ENCODE measurements at places on chromosomes 5 and 9. TPM values are rescaled to one million over a fixed set of nuclear protein-coding genes. Genes with fewer than 3 reads are reported as not detected.
A peak's percentile ranks its signal among the peaks of the same experiment; 100 is the strongest.

The PTBP3 gene
- 58.9 TPM for total RNA-seq

- no peak for DNase-seq
Observed at GRCh38 chr5:129041196-129041881, 53.2 kb upstream of the ISOC1 start.

DNA sequence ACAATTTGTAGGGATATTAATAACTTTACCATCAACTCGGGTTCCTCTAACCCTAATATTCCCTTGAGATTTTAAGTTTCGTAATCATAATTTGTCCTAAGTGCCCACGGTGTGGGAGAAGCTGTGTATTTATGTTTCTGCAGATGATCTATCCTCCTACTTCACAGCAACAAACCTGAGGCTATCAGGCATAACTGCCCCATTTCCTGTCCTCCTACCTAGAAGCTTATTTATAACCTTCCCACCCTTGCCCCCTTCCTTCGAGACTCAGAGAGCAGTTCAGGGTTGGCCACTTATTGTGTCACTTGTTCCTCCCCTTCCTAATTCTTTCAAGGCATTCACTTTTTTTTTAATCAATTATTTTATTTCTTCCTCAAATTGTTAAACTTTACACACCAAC lies 29.6 kb upstream of the LCP2 start:
- DNase-seq: no peak

The FIBCD1 gene
- 17.5 TPM for total RNA-seq

DNA sequence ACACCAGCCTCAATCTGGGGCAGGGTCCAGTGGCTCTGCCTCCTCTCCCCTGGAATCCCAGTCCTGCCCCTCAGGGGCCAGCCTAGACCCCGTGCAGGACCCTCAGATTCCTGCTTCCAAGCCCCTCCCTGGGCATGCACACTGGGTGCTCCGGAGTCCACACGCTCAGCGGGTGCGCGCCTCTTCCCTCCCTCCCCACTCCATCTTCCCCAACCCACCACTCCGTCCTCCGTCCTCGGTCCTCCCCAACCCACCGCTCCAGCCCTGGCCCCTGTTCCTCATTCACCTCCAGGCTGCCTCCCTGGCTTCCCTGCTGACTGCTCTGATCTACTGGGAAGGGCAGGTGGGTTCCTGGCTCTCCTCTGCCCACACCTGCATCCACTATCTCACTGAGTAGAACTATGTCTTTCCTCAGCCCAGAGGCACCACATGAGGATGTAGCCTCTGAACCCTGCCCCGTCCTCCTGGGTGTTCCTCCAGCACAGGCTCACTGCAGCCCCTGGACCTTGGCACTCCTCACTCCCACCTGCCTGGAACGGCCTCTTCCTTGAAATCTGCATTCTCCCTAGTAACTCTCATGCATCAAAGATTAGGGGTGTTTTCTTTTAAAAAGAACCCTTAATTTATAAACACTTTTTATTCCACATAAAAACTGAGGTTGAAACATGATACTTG lies 92.8 kb downstream of the CAMSAP1 start:
- DNase-seq: no peak

- no peak for DNase-seq
Observed at GRCh38 chr9:105994970-105995369, 300.6 kb downstream of the TMEM38B start.

GRCh38 chr9:80467632-80468031 lies 895.9 kb downstream of the TLE4 start:
- DNase-seq: no peak

DNA sequence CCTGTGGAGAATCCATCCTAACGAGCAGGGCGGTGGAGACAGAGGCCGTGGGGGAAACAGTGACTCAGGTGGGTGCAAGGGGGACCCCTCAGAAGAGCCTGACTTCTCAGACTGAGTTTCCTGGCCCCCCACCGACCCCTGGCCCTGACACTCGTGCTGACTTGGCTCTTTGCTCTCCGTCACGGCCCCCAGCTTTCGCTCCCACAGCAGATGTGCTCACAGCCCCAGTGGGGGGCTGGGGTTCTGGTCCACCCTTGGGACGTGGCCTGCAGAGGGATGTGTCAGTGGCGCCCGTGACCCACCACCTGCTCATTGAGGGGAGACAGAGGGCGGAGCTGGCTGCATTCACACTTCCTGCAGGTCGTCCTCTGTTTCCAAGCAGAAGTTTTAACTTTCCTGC lies 62.9 kb upstream of the IRX4 start:
- DNase-seq: no peak

GRCh38 chr9:94054716-94055115 lies 29.5 kb upstream of the PTPDC1 start:
- no peak for DNase-seq

DNA sequence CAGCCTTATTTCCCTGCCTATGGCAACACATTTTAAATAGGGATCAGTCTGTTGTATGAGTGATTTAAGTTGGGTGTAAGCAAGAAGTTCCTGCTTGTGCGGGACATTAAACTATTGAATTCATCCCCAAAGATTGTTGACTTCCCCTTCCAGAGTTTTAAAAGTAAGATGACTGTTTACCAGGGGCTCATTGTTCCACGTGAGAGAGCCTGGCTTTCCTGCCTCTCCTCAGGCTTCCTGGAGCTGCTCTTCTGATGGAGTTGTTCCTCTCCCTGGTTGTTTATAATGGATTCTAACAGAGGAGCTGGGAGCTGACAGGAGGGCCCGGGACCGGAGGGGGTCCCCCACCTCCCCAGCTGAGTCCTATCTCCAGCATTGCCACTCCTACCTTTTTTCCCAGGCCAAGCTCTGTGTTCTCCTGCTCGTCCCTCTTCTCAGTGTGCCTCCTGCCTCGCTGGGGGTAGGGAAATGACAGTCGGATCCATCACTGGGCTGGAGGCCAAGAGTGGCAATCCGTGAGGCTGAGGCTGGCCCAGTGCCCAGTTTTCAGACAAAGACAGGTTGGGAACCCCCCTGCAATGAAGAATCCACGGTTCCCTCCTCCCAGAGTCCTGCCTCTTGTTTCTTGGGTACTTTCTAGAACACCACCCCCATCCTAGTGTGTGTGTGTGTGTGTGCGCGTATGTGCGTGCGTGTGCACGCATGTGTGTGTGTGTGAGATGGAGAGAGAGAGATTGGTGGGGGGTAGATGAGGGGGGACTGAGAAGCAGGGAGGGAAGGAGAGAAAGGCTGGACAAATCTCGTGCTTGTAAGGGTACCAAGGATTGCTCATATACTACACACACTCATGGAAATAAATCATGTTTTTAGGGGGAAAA lies 123.7 kb upstream of the NFIB start:
- DNase-seq: no peak

DNA sequence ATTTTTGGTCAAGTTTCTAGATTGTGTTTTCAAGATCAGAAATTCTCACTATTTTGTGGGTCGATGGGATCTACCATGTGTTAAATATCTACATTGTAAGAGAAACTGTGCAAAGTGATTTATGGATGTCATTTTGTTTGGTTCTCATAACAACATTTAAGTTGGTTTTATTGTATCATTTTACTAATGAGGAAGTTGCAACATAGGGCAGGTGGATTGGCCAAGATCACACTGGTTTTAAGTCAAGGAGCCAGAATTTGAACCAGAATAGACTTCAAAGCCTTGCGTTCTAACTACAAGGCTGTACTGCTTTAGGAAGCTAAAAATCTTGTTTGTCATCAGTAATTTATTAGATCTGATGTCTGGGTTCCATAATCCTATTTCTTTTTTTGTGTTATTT lies 23.4 kb downstream of the SH3TC2 start:
- no peak for DNase-seq

- DNase-seq: no peak
Observed at GRCh38 chr9:133647765-133648469, 11.8 kb downstream of the DBH start.

GRCh38 chr5:35417040-35417439 lies 186.8 kb upstream of the PRLR start:
- DNase-seq: no peak

The TMEM215 gene
- total RNA-seq: not detected

The SREK1IP1 gene
- 20.2 TPM for total RNA-seq

DNA sequence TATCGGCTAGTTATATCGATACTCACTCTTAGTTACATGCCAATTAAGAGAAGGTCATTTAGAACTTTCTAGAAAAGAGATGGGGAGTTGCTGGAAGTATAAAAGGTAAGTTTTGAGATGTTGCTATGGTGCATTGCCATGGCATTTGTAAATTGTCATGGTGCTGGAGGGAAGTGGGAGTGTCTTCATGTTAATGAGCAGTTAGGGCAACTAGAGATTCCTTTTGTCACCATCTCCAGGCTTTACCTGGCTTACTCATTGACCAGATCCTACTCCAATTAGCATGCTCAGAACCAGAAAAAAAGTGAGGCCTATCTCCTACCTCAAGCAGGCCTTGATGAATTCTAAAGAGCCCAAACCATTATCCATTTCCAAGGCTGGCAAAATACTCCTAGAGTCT lies 82.8 kb downstream of the PRR16 start:
- no peak for DNase-seq

DNA sequence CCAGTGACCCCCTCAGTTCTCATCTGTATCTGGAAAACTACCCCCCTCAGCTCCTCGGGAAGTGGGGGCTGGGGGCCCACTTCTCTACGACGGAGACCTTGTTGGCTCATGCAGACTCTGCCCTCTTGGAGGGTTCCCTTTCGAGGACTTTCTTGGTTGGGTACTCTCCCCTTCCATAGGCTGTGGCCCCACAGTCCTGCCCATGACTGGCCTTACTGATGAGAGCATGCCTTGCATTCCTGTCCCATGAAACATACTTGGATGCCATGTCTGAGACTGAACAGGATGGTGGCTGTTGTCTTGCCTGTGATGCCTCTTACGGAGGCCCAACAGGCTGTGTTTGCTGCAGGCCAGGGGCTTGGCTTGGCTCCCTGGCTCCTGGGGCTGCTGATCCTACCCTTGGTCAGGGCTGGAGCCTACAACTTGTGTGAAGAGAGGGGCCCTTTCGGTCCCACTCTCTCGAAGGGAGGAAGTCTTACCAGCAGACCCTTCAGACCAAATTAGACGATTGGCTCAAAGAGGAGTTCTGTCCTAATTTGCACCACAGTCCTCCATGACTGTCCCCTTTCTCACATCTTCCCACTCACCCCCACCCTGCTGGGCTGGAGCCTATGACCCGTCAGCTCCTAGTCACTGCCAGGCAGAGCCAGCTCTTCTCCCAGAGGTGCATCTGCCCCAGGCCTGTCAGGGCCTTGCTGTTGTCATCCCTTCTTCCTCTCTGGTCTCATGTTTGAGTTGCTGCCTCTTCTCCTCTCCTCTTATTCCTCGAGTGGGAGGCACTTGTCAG lies 109.9 kb downstream of the CACNA1B start:
- DNase-seq: no peak

GRCh38 chr5:98144710-98145109 lies 628.8 kb upstream of the RGMB start:
- DNase-seq: no peak

GRCh38 chr5:66738136-66738535 lies 141.9 kb downstream of the MAST4 start:
- DNase-seq: no peak

DNA sequence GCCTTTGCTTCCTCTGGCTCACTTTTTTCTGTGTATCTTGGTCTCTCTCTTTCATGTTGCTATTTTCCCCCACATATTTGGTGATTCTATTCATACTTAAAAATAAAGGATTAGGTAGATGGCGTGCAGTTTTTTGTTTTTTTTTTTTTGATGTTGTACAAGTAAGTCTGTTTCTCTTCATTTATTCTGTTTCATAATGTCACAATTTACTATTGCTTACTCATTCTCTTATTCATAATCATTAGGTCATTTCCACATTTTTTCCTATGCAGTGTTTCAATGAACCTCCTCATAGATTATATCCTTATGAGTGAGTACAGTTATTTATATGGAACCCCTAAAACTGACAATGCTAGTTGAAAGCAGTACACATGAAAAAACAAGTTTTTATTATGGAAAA lies 136.3 kb downstream of the APBA1 start:
- DNase-seq: no peak

GRCh38 chr9:134338394-134339182 lies 12.3 kb downstream of the RXRA start:
- DNase-seq: no peak

The KIF20A gene
- total RNA-seq: 16.4 TPM

- DNase-seq: peak; percentile 89
Observed at GRCh38 chr9:100437860-100438805, 11.2 kb downstream of the MSANTD3 start.

The FOXD4 gene
- total RNA-seq: 0.43 TPM

- DNase-seq: no peak
Observed at GRCh38 chr9:18006591-18006990, 427.7 kb downstream of the SH3GL2 start.

DNA sequence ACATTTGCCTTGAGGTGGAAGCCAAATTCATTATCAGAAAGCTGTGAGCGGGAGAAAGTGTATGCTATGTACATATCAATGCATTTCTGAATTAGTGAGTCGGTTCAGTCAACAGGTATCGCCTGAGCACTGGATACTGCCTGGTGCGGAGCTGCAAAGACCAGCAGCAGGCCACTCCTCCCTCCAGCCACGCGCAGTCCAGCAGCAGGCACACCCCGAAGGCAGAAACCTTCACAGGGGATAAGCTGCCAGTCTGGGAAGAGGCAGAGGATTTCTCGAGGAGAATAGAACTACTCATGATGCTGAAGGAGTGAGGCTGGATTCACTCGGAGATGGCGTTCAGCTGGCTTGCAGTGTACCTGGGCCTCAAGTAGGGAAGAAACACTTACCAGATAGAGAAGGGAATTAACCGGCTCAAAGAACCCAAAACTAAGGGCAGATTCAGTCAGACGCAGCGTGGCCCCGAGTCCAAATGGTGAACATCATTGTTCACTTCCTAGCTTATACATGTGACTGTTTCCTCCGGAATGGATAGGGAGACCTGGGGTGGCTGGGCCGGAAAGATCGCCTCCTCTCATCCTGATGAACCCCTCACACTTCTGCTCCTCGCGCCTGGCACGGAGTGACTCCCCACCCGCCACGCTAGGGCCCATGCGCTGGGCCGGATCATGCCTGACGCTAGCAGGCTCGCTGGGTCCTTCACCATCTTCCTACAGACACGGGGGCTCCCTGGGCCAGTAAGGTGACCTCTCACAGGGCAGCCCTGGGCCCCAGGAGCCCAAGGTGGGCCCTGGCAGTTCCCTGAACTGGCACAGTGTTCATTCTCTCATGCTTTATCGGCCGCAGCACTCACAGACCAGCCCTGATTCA lies 78.1 kb upstream of the SPATA31C2 start:
- DNase-seq: no peak

The RAB3C gene
- not detected for total RNA-seq

- no peak for DNase-seq
Observed at GRCh38 chr5:150149618-150150017, 6.0 kb downstream of the PDGFRB start.

- no peak for DNase-seq
Observed at GRCh38 chr5:65161655-65162054, 320.1 kb downstream of the ADAMTS6 start.

- DNase-seq: no peak
Observed at GRCh38 chr9:94657021-94657725, 17.9 kb upstream of the FBP1 start.

DNA sequence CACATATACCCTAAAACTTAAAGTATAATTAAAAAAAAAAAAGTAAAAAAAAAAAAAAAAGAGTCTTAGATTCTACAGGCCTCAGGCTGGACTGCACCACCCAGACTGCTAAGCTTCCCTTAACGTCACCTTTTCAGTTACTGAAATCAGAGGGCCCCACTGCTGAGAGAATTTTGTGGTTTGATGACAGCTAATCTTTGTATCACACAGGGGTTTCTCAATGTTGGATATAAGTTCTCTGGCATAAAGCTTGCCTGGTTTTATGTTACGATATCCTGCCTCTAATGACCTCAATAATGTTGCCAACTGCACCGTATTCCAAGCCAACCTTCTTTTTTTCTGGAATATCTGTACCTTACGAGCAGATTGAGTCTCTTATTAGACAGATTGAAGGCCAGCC lies 43.1 kb upstream of the C6 start:
- no peak for DNase-seq

GRCh38 chr9:124743686-124744348 lies 27.3 kb downstream of the NR6A1 start:
- DNase-seq: no peak

All from osteocyte (in vitro differentiated cells).